ENCODE measurements at places on chromosomes 7 and 10.

DNA sequence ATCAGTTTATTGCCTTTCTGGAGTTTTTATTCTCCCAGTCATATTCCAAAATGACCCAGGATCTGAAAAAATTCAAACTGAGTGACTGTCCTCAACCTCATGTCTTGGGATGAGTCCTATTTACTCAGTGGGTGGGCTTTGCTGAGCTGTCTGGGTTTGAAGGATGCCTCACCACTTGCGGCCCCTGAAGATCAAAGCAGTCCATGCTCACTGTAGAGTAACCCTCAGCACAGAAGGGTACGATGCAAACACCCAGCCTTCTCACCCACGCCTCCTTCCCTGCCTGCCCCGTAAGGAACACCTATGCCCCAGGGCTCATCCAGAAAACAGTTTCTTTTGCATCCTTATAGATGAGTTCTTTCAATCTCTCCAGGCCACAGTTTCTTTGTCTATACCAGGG lies 42.2 kb upstream of the GRB10 start:
- no peak for DNase-seq

- DNase-seq, result no peak
Observed at GRCh38 chr7:70695795-70696083, 436.2 kb upstream of the GALNT17 start.

DNA sequence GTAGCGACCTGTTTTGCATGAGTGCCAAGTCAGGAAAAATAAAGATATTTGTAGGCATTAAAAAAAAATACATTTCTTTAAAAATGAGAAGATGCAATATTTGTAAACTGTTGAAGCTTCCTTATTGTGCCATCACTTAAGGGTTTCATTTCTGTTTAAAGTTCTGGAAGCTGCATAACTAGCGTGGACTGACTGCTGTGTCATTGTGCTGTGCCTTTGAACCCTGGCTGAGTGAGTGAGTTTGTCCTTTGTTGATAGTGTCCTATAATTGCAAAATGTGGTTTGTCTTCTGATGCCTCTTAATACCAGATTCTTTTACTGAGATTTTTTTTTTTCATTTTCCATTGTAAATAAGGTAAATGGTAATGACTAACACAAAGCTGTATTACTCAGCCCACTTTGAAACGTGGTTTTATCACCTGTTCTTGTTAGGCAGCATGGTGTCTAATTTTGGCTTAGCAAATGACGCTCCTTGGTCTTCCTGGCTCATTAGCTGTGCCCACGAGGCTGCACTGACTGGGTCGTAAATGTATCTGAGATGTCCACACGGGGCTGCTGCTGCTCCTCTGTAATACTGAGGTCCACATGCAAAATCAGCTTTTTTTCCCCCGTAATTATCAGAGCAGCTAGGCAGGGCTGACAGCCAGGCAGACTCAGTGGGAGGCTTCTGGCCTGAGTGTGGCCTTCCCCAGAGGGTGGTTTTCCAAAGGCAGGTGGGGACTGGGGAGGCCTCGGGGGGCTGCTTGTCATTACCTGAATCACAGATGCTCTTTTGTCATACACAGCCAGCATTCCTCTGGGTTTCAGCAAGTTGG lies 14.8 kb downstream of the ZSCAN25 start:
- DNase-seq, result no peak

GRCh38 chr7:7779888-7780287 lies 61.5 kb upstream of the RPA3 start:
- DNase-seq, result no peak

GRCh38 chr7:121624958-121625357 lies 228.8 kb upstream of the FAM3C start:
- DNase-seq, result no peak

- no peak for DNase-seq
Observed at GRCh38 chr7:85655252-85655651, 468.4 kb upstream of the SEMA3D start.

DNA sequence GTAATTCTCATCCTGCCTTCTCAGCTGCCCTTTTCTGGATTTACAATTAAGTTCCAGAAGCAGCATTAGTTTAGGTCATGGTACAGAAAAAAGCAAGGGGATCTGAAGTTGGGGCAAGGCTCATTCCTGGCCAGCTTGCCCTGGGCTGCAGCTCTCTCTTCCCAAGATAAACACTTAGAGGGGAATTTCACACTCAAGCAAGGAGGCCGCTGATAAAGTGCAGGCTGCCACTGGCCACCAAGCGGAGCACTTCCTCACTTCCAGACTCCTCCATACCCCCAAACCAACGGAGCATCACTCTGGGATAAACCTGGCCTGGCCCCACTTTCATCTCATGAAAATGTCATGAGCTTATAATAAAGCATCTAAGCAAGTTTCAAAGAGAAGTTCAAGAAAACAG lies 445.5 kb upstream of the MKI67 start:
- no peak for DNase-seq

GRCh38 chr7:132499065-132499464 lies 77.2 kb downstream of the PLXNA4 start:
- DNase-seq, result no peak

- DNase-seq, result no peak
Observed at GRCh38 chr7:81725812-81726127, 44.1 kb downstream of the HGF start.

GRCh38 chr7:77757589-77757988 lies 40.6 kb downstream of the TMEM60 start:
- DNase-seq, result no peak

DNA sequence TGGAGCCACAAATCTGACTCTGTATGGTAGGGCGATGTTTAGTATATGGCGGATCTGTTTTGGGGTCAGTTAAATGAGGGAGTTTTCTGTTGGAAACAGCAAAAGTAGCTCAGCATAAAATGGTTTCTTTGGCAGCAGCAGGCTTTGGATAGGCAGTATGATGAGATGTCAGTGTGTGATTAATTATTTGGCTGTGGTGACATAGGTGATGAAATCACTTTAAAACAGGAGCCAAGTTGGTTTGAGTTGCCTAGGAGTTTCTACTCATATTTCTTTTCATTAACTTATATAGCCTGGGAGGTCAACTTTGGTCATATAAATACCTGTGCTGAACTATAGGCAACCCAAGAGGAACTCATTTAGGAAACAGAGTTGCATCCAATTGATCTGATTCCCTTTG lies 291.2 kb downstream of the LRMDA start:
- no peak for DNase-seq

GRCh38 chr10:15742836-15743235 lies 23.1 kb upstream of the ITGA8 start:
- DNase-seq, result no peak

- no peak for DNase-seq
Observed at GRCh38 chr7:106289848-106290247, 5.1 kb upstream of the NAMPT start.

- no peak for DNase-seq
Observed at GRCh38 chr10:112095731-112096130, 87.8 kb downstream of the GPAM start.

DNA sequence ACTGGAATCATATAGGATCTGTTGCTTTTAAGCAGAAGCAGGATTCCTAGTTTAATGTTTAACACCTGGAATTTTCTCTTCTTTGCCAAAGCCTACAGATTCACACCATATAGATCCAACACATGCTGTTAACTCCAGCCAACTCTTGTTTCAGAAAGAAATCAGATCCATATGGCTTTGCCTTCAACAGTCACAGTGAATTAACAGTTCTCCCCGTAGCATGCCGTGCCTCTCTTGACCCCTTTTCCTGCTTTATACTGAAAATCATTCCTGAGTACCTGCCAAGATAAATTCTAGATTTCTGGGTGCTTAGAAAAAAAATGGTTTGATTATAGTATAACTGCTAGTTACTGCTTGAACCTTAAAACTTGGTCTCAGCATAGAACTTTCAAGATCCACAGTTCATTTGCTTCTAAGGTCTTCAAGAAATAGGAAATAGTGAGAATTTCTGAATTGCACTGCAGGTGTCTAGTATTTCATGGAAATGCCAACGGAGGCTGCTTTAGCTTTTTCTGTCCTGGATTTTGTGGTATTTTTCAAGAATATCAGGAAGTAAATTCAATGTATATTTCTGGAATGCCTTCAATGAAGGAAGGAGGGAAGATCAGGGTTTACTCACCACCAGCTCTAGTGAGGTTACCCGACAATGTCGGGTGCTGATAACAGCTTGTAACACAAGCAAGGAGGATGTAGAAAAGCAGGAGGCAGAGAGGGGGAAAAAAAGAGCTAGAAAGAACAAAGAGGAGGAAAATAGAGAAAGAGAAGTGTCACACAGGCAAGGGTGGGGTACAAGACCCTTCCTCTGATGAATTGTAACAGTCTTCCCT lies 6.6 kb downstream of the AASS start:
- no peak for DNase-seq

DNA sequence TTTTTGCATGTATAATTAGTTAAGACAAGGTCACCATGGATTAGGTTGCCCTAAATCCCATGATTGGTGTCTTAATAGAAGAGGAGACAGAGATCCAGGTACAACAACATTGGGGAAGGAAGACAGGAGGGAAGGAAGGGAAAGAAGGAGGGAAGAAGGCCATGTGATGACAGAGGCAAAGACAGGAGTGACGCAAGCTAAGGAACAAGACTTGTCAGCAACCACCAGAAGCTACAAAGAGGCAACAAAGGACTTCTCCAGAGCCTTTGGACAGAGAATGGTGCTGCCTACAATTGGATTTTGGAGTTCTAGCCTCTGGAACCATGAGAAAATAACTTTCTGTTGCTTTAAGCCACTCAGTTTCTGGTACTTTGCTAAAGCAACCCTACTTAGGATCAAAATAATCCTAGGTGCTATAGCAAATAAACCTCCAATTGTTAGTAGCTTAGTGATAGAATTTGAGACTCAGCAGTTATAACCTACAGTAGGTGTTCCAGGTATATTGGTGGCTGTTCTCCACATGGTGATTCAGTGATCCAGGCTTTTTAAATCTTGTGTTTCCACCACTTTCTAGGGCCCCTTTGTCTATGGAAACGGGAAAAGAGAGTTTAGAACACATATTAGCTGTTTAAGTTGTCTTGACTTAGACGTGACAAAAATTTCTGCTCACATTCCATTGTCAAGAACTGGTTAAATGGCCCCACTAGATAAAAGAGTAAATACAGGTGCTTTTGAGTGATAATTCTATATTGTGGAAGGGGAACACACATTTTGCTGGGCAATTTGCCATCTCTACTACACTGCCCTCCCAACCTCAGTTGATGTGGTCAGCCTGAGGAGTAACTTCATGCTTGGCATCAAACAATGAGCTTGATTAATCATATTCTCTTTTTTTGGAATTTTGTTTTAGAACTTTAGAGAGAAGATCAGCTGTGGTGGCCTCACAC lies 70.5 kb upstream of the SP4 start:
- no peak for DNase-seq

- DNase-seq, result no peak
Observed at GRCh38 chr10:132136097-132136521, 50.6 kb upstream of the DPYSL4 start.

- DNase-seq, result no peak
Observed at GRCh38 chr7:140360697-140361229, 37.6 kb downstream of the SLC37A3 start.

DNA sequence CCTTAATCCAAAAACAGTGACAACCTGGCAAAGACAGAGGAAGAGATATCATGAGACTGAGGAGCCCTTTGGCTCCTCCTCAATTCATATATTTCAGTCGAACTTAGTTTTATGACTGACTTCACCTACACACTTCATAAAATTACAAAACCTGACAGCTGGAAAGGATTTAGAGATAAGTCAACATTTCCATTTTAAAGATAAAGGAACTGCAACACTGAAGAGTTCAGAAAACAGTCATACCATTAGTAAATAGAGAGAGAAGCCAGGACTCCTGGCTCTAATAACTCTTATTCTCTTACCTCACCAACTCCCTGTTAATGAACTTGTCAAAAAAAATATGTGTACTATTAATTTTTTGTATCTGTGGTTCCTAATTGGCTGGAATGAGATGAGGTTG lies 141.0 kb upstream of the COL1A2 start:
- DNase-seq, result no peak

GRCh38 chr7:26625286-26625685 lies 239.1 kb downstream of the SKAP2 start:
- DNase-seq, result no peak

- DNase-seq, result no peak
Observed at GRCh38 chr10:51937308-51938140, 238.1 kb upstream of the CSTF2T start.

DNA sequence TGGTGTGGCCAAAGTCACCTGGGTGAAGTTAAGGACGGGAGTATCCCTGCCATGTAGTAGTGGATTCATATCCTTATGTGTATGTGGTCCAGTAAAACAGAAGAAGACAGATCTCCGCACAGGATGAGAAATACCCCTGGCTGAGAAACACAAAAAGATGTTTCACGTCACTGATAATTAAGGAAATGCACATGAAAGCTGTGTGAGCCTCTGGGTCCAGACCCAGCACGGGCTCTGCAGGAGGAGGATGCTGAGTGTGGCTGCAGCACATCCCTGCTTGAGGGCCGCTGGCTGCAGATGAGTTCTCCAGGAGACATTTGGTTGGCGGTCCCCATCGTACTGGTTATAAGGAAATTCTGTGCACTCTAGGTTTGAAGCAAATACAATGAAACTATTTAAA lies 8.2 kb upstream of the SUN1 start:
- DNase-seq, result no peak

DNA sequence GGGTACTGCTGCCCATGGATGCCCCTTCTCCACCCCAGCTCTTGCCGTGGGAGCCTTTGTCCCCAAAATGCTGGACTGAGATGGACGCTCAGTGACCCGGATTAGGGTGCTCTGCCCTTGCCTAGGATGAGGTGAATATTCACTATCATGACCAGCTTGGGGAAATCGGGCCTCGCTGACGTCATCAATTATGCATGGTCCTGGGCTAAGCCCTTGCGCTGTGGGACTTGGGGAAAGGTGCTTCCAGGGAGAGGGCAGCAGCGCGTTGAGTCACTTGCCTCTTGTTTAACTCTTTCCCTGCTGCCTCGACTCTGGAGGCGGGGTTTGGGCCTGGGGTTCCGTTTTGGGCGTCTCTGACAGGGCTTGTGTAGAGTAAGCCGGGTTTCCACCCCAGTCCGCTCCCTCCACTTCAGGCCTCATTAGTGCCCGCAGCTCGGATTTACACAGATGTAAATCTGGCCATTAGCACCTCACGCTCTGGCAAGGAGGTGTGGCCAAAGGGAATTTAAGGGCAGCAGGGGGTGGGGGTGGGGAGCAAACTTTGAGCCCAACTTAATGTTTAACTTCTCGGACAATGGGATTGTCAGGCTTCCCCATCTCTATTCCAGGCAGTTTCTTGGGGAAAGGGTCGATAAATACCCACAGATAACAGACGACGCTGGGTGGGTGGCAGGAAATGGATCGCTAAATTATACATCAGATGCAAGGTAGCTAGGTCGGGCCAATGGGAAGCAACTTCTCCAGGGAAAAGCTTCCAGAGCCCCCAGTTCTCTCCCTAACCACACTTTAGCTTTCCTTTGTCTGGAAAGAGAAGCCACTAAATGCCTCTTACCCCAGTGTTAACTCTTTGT lies 51.3 kb upstream of the TCF7L2 start:
- peak; percentile 57 for DNase-seq

GRCh38 chr10:119132521-119133345 lies 28.8 kb downstream of the DENND10 start:
- no peak for DNase-seq

- DNase-seq, result no peak
Observed at GRCh38 chr7:83824214-83824613, 175.3 kb upstream of the SEMA3E start.

Measured in glutamatergic neuron (in vitro differentiated cells).